ENCODE measurements at places on chromosomes 12 and 14.
A peak's percentile ranks its signal among the peaks of the same experiment; 100 is the strongest.

DNA sequence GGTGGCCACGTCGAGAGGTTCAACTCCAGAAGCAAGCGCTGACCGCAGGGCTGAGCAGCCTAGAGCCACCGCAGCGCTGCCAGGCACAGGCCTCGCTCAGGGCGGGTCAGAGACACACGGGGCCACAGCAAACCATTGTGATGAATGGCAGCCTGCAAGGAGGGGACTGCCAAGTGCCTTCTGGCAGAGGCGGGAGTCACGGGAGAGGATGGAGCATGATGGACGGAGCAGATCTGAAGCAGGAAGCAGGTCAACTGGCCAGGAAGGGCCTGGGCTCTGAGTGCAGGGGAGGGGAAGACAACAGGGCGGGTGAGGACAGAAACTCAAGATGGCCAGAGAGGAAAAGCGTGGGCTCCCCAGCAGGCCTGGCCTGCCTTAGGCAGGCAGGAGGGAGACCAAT, 49.8 kb downstream of the CDC42BPB start:
- DNase-seq, result no peak

GRCh38 chr12:51318846-51319599, 5.0 kb downstream of the BIN2 start:
- DNase-seq, result peak; percentile 47

GRCh38 chr12:62933220-62933601, 1.7 kb downstream of the PPM1H start:
- no peak for DNase-seq

DNA sequence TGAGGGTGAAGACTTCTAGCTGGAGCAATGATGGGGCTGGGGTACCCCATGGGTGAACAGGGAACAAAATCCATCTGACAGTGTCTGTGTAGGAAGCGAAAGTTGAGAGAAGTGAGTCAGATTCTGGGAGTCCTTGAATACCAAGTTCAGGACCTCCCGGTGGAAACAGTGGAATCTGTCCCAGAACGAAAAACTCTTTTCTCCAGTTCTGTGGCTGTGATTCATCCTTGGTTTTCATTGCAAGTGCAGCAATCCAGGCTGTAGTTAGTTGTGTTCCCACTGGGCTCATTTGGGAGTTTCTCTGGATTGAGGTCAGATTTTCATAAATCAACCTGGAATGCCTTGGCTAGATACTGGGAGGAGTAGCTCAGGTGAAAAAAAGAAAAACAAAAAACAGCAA, 120.7 kb downstream of the C12orf75 start:
- DNase-seq, result no peak

DNA sequence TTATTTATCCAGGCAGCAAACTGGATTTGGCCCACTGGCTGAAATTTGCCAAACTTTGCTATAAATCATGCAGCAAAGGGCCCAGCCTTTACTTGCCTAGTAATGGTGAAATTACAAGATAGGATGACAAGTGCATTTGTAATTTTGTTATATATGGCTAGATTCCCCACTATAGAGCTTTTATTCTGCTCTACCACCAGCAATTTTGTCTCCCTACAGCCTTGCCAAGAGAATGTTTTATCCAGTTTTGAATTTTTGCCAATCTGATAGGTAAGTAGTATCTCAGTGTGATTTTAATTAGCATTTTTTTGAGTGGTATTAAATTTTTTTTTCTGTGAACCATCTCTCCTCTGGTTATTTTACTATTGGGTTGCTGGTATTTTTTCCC, 161.6 kb downstream of the SLC41A2 start:
- no peak for DNase-seq

Measured in CD4-positive, alpha-beta T cell (primary cell).